ENCODE measurements at places on chromosomes 1 and 21.

GRCh38 chr1:145997718-145998023 is 1.3 kb upstream of the TXNIP start:
- DNase-seq = no peak

DNA sequence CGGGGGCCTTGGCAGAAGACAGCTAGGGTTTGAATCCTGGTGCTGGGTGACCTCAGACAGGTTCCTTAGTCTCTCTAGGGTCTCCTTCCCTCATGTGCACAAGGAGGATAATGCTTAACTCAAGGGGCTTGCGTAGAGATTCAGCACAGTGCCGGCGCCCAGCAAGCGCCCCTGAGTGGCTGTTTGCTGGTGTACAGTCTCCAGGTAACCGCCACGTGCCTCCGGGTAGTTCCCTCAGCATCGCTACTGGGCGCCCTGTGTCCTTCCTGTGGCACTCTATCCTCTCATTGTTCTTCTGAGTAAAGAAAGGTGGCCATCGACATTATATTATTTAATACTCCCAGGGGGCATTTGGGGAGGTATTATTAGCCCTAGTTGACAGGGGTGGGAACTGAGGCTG is 80.9 kb downstream of the NENF start:
- DNase-seq = no peak

- DNase-seq = no peak
These were observed 181.4 kb downstream of the ZP4 start for GRCh38 chr1:237709355-237709754.

- DNase-seq = no peak
These were observed 140.4 kb upstream of the ADGRL2 start for GRCh38 chr1:81660286-81660685.

DNA sequence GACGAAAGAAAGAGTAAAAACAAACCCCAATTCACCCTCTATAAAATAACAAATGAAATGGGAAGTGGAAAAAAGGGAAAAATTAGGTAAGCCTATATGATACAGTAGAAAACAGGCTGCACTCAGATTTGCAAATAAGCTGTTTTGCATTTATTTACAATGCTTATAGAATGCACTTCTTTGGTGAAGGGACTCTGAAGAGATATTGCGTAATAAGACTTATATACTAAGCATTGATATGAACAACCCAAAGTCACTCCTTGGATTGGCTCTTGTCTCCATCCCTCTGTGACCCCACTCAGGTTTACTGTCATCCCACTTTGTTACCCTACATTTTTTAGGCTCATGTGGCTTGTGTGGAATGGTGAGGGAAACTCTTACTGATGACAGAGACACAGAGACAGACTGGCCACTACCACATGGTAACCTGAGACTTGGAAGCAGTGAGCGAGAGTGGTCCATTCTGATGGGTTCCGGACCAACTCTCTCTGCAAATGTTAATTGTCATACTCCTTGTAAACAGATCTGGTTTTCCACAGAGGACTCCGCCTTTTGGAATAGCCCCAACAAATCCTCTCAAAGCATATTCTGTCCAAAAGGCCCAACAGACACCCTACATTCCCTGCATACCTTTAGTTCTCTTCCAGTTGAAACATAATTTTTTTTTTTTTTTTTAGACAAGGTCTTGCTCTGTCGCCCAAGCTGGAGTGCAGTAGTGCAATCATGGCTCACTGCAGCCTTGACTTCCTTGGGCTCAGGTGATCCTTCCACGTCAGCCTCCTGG is 11.0 kb downstream of the GSTM5 start:
- DNase-seq = no peak

- no peak for DNase-seq
These were observed 608.7 kb downstream of the PLPP3 start for GRCh38 chr1:55970526-55971110.

DNA sequence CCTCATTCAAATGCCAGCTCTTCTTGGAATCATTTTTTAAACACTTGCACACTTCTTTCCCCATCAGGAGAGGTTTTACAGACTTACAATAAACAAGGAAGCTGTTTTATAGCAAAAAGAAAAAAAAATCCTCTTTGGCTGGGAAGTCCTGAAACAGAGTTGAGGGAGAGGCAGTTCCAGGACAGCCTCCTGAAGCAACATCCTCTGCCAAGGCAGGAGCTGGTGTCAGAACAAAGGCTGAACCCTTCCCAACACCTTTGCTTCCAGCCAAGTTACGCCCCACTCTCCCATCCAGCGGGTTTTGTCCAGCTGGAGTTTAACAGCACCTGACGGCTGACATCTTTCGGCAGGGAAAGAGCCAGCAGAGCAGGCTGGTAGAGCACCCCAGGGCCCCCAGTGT is 287.8 kb downstream of the RRAGC start:
- no peak for DNase-seq

- no peak for DNase-seq
These were observed 165.7 kb downstream of the DHRS3 start for GRCh38 chr1:12452262-12452661.

- no peak for DNase-seq
These were observed 592 bp upstream of the ZNF326 start for GRCh38 chr1:89994231-89994804.

DNA sequence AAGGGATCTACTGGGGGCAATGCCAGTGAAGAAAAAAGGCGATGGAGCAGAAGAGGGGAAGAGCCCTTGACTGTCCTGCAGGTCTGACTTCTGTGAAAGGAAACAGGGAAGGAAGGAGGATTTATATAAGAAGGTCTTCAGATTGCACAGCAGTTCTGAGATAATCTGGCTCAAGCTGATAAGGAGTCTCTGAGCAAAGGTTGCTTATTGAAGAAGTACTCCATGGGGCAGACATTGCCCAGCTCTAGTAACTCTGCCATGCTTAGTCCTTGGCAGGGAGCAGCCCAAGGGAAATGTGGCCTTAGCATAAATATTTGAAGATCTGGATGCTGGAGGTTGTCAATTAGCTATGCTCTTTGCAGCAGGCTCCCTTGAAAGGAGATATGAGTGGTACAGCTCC is 15.9 kb upstream of the TTF2 start:
- no peak for DNase-seq

DNA sequence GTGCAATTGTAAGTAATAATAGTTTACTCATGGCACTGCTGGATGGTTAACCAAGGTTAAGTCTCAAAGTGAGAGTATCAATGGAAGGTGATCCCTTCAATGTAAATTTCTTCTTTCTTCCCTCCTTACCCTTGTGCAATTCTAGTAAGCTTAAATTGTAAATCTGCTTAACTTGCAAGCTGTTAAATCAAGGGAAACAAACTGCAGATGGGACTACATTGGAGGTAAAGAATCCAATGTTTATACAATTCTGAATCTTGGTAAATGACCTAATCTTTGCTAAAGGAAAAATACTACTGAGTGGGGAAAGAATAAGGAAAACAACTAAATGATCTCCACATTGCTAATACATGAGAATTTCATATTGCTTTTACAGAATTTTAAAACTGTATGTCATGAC is 6.7 kb upstream of the CD55 start:
- DNase-seq = no peak

DNA sequence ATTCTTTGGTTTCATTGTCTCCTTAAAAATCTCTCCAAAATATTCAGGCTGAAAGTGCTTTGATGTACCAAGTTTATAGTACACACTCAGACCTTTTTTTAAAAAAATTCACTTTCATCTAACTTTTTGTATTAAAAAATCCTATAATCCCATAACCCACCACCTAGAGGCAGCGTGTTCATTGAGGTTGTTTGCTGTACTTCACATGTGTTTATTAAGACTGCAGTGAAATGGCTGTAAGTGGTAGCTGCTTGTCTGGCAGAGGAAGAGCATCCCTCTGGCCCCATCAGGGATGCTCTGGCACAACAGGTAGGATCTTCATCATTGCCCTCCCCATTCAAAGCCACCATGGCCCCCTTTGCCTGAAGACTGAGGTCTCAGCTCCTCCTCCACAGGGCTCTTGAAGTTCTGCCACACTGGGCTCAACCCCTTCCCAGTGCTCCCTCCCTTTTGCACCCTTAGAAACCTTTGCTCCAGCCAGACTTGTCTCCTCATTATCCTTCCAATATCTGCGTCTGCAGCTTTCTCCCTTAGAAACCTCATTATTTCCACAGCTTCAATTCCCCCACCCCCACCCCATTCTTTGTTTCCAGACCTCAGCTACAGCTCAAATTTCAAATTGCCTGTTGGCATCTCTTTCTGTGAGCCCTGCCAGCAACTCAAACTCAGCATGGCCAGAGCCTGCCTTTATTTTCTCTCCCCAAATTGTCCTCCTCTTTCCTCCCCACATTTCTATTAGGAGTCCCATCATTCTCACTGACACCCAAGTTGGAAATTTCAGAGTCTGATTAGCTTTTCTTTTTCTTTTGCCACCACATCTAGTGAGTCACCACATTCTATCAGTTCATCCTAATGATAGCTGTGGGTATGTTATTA is 369.6 kb upstream of the USP24 start:
- DNase-seq = no peak

DNA sequence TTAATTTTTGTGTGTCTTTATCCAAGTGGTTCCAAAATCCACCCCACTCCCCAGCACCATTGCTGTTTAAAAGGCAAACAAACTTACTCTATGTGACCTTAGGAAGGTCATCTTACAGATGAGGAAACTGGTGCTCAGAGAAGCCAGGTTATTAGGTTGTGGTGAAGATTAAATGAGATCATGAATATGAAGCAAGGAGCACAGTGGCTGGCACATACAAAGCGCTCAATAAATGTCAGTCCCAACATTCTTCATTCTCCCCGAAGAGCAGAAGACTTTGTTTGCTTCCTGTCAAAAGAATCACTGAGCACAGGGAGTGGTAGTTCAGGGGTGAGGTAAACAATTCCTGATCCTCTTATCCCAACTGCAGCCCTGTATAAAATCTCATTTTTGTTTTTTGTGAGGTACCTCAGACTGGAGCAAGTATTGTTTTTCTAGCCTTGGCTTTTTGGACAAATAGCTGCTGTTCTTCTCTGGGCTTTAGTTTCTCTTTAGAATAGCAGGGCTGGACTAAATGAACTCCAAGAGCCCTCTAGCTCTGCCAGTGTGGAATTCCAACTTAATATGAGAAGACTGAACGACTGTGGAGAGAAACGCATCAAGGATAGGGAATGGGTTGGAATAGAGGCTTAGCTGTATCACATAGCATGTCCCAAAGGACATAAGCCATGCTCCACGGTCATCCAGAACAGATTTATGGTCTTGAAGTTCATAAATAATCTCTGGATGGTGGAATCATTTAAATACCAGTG is 455.3 kb upstream of the USP24 start:
- no peak for DNase-seq

- no peak for DNase-seq
These were observed 85.2 kb upstream of the HMCN1 start for GRCh38 chr1:185648858-185649589.

Data from stimulated activated CD8-positive, alpha-beta memory T cell treated with anti-CD3 and anti-CD28 coated beads, Interleukin-15, amount 100 ng/mL, for 1 hour (primary cell).